ENCODE measurements at places on chromosomes 13 and 19. TPM values are rescaled to one million over a fixed set of nuclear protein-coding genes. Genes with fewer than 3 reads are reported as not detected.

DNA sequence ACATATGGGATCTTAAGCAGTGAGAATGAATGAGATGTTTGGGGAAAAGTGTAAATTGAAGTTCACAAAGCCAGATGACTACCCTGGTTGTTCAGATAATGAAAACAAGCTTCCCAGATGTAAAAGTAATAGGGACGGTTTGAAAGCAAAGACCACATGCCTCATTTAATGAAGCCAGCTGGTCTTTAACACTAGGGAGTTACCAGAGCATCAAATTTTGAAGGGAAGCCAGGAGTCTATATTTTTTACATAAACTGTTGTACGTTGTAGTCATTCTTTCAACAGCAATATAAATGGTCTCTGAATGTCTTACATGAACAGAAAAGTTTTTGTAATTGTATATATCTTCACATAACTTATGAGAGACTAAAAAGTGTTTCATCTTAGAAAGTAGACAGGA lies 2604.5 kb upstream of the PCDH20 start:
- DNase-seq: peak; percentile 14

DNA sequence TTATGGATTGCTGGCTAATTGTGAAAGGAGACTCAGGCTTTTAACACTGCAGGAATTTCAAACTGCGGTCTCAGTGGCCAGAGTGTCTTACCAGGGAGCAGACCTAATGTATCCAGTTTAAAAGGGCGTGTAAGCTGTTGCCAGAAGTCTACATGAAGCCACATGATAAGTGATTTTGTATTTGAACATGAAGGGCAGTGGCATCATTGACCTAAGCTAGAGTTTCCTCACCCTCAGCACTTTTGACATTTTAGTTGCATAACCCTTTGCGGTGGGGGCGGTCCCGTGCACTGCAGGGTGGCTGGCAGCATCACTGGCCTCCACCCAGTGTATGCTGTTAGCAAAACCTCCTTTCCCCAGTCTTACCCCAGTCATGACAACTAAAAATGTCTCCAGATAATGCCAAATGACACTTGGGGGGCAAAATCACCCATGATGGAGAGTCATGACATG lies 23.7 kb upstream of the GPR18 start:
- no peak for DNase-seq

DNA sequence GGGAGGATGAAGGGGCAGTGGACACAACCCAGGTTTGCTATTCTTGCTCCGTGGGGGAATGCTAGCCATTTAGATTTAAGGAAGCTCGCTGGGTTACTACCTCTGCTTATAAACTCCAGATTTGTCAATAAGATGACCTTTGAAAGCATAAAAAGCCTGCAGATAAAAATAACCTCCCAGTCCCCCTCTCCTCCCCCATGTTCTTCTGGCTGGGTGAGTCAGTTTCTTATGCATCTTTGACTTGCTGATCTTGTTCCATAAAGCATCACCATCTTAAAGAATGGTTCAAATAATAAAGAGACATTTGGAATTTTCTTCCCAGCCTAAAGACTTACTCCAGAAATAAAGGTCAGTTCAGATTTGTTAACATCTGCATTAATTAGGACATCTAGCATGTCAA lies 118.3 kb upstream of the RNF113B start:
- DNase-seq: no peak

- DNase-seq: no peak
Measured at GRCh38 chr19:55306712-55307111, 18.4 kb downstream of the TMEM150B start.

- no peak for DNase-seq
Measured at GRCh38 chr19:18412610-18413239, 6.5 kb upstream of the SSBP4 start.

- DNase-seq: no peak
Measured at GRCh38 chr19:38656171-38656981, 8.9 kb downstream of the ACTN4 start.

GRCh38 chr13:76829572-76830327 lies 56.5 kb downstream of the KCTD12 start:
- no peak for DNase-seq

DNA sequence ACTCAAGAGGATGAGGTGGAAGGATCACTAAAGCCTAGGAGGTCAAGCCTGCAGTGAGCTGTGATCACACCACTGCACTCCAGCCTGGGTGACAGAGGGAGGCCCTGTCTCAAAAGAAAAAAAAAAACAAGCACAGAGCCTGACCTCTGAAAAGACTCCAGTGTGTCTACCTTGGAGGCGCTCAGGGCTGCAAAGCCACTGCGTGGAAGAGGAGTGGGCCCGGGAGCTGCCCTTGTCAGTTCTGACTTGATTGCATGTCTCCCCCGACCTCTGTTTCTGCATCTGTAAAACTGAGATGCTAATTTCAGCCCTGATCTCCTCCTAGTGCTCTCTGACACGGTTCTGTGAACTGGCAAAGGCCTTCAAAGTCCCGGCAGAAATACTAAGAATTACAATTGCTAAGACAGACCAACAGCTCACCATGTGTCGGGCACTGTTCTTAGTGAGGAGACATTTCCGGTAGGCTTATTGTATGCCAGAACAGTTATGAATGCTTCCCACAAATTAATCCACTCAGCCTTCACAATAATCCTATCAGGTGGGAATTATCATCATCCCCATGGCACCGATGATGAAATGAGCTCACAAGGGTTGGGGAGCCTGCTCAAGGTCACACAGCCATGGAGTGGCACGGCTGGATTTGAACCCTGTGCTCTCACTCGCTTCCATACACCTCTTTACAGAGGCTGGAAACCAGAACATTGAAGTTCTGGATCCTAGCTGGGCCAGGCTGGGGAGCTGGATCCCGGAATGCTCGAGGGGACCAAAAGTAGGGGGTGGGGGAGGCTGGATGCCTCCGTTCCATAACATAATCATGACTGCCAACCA lies 3.5 kb downstream of the AKT2 start:
- DNase-seq: no peak

- no peak for DNase-seq
Measured at GRCh38 chr19:48659768-48660167, 13.0 kb downstream of the NTN5 start.

DNA sequence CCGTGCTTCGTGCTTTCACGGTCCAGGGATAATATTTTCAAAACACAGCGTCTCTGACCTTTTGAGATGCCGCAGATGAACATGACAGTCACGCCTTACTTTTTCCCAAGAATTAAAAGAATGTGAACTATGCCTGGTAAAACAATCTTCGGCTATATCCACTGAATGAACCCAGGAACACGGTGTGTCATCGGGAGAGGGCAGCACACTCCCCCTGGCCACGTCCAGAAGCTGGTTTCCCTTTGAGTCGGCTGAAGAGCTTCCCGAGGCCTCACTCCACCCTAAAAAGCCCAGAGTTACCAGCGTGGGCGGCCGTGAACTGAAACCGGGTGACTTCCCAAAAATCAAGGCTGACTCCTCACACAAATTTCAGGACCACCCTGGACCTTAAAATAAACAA lies 22.9 kb upstream of the SHISA2 start:
- no peak for DNase-seq

DNA sequence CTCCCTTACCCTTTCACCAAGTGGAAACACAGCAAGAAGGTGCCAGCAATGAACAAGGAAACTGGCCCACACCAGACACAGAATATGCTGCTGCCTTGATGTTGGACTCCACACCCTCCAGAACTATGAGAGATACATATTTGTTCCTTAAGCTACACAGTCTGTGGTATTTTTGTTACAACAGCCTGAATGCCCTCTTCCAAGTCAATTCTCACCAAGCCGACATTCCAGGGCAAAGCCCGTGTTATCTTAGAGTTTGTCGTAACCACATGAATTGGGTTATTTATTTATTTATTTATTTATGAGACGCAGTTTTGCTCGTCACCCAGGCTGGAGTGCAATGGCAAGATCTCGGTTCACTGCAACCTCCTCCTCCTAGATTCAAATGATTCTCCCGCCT lies 14.9 kb downstream of the FGF21 start:
- DNase-seq: no peak

DNA sequence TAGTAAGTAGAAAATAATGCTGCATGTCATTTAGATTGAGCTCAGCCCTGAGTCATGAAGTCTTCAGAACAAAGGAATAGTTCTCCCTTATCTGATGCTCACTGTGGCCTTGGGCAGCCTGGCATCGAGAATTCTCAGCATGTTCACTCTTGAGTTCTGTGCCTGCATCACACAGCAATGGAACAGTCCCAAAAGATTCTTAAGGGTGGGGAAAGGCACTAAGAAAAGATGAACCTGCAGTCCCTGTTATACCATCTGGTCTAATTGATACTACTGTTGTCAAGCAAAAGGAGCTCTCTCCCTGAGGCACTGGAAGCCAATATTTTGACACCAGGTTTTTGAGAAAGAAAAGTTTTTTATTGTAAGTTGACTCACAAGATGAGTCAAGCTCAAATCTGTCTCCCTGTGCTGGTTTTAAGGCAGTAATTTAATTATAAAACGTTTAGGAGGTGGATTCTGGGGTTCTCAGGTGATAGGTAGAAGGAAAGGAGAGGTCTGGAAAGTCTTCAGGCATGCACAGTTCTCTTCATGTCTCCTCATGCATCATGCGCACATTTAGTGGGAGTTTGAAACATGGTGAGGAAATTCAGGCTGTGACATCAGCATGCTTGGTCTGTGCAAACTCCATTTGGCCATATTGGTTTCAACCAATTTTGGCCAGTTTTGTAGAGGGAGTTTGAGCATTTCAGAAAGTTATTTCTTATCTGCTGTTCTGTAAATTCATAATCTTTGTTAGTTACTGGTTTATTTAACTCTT lies 38.1 kb upstream of the ZNF766 start:
- no peak for DNase-seq

DNA sequence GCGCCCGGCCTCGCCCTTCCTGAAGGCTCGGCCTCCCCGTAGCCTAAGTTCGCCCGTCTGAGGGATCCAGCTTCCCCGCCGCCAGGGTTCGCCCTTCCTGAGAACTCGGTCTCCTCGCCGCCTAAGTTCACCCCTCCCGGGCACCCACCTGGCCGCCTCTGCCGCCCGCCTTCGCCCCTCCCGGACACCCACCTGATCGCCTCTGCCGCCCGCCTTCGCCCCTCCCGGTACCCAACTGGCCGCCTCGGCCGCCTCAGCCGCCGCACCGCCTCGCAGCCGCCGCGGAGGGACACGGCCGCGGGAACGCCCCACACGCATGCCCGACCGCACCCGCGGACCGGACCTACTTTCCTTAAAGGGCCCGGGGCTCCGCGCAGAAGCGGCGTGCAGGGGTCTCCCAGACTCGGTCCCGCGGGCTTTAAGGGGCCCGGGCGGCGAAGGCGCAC lies at the start of gene MOB3A:
Gene MOB3A (minus strand): TSS at position 293 of the 446 bp plus-strand sequence. CDS start 17,766 bp downstream, outside the sequence.
- DNase-seq: peak; percentile 72

The SH2D3A gene
- 5.5 TPM for polyA plus RNA-seq

The MAST1 gene
- 1.1 TPM for polyA plus RNA-seq

The NEK5 gene
- 0.16 TPM for polyA plus RNA-seq

The MTIF3 gene
- polyA plus RNA-seq: 51.1 TPM

The ZNF835 gene
- 4.1 TPM for polyA plus RNA-seq

The UNC13A gene
- 0.25 TPM for polyA plus RNA-seq

The ZNF667 gene
- 3.5 TPM for polyA plus RNA-seq

The PLPPR2 gene
- polyA plus RNA-seq: 41.5 TPM

The SLC10A2 gene
- polyA plus RNA-seq: not detected

The SERPINE3 gene
- not detected for polyA plus RNA-seq

The RFPL4A gene
- polyA plus RNA-seq: not detected

The CPB2 gene
- polyA plus RNA-seq: 0.24 TPM

The FXYD1 gene
- polyA plus RNA-seq: 121 TPM
